Erythroblast (primary cell): ENCODE measurements at places on chromosomes 13 and 19.

DNA sequence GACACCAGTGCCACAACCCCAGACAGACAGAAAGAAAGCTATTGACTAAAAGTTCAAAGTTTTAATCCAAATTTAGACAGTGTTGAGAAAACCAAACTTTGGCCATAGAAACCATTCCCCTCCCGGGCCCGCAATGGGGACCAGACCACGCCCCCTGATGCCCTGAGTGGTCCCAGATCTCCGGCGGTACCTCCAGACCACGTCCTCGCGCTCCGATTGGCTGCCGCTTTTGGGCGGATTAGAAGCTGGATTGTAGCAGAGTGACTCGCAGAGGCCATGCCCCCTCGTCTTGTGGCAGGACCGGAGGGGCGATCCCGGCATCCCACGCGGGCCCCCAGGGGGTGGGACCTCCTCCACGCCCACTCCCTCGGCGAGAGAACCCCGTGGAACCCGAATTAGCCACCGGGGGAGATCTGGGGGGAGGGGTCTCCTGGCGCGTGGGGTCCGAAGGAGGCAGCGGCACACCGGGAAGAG, 797 bp upstream of the HSD17B14 start:
- DNase-seq = peak; percentile 90

GRCh38 chr13:29473166-29473565, 122.3 kb downstream of the SLC7A1 start:
- DNase-seq = no peak

DNA sequence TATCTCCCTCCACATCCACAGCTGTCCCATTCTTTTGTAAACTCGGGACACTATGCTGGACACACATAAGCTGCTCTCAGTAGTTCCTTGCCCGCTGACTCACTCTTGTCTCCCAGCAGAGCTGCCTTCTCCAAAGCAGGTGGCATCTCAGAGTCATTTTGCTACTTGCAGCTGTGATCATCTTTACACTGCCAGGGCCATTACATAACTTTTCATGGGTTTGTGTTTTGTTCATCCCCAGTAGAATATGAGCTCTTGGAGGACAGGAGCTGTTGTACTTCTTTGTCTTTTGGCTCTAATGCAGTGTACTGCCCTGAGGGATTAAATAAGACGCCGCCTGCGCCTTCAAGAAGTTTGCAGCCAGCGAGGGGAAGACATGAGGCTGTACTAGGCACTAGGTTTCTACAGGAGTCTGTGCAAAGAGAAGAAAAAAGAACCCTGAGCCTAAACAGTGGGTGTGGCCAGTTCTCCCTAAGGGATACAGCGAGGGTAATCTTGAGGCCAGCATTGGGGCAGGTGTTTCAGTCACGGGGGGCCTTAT, 40.8 kb upstream of the GPR183 start:
- no peak for DNase-seq

- DNase-seq = peak; percentile 34
These were observed 50.8 kb downstream of the ATP11A start for GRCh38 chr13:112740502-112741131.

DNA sequence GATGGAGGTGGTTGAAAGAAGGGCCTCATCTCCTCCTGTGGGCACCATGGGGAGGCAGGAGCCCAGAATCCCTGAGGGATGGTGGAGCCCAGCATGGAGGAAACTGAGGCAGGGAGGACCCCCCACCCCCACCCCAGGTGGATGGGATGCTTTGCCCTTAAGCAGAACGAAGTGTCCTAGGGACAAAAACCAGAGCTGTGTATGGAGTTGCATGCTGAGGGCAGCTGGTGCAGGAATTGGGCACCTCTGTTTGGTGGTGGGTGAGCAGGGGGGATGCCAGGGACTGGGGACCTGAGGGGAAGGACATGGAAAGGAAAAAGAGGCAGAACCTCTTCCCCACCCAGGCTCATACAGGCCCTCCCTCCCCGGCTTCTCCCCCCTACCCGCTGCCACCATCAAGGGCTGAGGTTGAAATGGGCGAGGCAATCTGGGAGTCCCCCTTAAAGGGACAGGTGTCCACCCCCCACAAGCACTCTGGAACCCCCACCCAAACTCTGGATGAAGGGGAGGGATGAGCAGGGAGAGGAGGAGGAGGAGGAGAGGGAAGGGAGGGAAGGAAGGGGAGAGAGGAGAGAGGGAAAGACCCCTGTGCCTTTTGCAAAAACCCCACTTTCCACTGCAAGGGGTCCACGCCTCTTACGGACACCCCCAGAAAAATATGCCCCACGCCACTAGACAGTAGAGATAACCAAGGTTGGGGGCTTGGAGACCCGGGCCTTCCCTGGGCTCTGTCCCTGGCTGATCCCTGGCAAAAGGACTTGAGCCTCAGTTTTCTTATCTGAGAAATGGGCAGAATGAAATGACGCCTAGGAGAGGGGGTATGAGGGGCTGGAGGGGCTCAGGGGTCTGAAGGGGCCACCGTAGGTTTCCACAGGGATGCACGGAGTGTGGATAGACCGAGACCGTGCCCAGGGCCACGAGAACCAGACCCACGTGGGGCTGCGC, 5.9 kb downstream of the ONECUT3 start:
- no peak for DNase-seq

GRCh38 chr13:113654175-113654560, 3.8 kb downstream of the ATP4B start:
- no peak for DNase-seq

GRCh38 chr13:46295491-46296114, 83.9 kb downstream of the LRRC63 start:
- DNase-seq = peak; percentile 66

DNA sequence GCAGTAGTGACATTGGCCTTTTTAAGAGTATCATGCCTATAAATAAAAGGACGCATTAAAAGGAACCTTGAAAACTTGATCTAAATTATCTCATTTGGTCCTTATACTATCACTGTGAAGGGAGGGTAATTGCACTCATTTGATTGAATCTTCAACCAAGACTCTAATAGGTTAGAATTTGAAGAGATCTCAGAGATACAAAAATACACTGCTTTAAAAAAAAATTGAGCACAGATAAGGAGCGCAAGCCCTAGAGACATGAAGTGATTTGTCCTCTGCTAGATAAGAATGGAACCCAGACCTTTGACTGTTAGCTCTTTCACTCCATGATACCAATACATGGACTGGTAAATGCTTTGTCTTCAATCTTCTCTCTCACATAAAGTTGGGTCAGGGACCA, 58.2 kb upstream of the RXFP2 start:
- DNase-seq = no peak

GRCh38 chr19:29389495-29389894, 136.3 kb upstream of the VSTM2B start:
- DNase-seq = no peak

- DNase-seq = no peak
These were observed 25.2 kb upstream of the IPO5 start for GRCh38 chr13:97928301-97928700.

- no peak for DNase-seq
These were observed 31.4 kb downstream of the PPP5C start for GRCh38 chr19:46378268-46378667.

GRCh38 chr13:30727491-30728355, 7.6 kb upstream of the ALOX5AP start:
- DNase-seq = no peak

DNA sequence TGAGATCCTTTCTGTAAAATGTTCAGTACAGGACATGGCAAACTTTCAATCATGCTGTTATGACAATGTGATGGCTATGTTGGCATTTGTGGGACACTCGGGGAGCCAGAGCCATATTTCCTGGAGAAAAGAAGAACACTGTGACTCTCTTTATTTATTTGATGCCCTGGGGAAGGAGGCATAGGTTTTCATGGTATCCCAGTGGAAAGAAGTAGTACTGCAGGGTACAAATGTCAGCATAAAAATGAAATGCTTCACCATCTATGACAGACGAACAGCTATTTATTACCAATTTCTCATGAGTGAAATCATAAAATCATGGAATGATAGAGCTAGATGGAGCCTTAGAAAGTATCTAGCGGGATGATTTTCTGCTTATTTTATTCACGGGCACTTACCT, 217.1 kb downstream of the COL4A1 start:
- no peak for DNase-seq

DNA sequence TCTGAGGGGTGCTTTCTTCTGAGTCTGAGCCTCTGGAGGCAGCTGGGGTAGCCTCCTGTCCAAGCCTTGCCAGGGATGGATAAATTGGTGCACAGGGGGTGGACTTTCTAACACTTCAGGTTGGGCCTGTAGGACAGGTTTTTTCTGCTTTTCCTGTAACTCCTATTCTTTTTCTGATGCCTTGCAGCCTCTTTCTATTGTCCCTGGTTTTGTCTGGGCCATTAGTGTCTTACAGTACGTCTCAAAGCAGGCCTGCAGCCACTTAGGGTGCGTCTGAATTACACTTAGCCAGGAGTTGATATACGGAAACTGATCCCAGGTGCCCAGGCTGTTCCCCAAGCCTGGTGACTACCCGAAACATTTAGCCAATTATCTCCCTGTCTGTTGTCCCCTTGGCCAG, 213.3 kb upstream of the HTR2A start:
- DNase-seq = no peak

- peak; percentile 24 for DNase-seq
These were observed 18.7 kb upstream of the SERP2 start for GRCh38 chr13:44354884-44355283.

DNA sequence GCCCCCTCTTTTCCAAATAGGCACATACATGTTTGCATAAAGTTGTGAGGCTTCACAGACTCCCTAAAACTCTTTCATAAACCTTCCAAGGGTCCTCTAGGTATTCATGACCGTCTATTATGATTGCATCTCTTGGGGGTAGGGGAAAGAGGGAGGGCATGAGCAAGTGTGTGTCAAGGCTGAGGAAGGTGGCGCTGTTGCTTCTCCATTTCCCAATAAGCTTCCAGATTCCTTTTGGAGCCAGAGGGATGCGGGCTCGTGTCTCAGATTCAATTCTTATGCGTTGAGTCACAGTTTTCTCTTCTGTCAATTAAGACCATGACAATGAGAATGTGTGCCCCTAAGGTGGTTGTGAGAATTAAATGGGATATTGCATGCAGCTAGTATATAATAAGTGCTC, 51.0 kb upstream of the CYP2A7 start:
- DNase-seq = no peak

GRCh38 chr19:48283908-48284307, 14.0 kb downstream of the ZNF114 start:
- DNase-seq = no peak

DNA sequence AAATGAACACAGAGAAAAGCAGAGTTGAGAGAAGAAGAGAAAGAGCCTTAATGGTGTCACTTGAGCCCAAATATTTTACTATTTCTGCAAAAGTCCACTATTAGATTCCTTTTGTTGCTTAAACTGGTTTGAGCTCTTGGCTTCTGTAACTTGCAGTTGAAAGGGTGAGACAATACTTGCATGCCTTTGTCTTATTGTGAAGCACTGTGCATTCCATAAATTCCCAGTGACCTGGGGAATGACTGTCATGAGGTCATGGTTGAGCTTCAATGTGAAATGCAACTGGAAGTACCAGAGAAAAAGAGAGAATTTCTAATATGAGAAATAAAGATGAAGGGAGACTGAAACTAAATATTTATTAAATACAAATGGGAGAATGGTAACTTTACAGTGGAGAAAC, 310.9 kb downstream of the TDRD3 start:
- no peak for DNase-seq

DNA sequence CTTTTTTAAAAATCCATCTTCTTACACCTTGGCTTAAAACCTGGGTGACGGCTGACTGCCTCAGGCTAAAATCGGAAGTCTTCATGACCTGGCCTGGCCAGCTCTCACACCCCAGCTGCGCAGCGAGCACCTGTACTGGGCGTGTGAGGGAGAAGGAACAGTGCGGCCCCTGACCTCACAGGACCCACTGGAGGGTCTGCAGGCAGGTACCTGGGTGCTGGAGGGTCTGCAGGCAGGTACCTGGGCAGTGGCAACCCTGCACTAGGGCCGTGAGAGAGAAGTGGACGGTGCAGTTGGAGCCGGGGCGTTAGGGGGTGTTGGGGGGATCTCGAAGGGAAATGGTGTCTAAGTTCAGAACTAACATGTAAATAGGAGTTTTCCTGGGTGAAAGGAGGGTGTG, 144.3 kb downstream of the STK24 start:
- DNase-seq = no peak

DNA sequence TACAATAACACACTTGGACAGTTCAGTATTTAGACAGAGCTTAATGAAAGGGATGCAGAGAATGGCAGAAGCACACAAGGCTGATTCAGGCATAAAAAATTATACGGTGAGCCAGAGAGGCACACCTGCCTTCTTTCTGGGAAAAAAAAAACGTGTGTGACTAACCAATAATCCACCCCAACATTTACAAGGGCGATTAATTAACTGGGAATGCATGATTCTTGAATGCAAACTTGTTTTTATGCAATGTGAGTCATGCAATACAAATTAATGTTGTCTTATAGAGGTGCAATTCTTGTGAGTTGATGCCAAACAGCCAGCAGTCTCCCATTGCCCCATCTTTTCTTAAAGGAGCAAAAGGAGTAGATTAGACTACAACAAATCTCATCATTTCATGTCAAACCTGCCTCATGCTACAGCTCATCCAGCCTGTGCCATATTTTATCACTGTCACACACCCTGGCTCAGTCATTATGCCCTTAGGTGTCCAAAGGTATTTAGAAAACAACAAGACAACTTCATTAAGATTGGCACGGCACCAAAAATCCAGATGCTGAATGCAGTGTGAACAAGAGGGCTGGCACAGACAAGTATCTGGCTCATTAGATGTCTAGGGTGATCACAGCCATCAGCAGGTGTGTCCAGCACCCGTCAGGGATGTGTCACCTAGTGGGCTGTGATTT, 721.1 kb downstream of the EFNB2 start:
- no peak for DNase-seq

- no peak for DNase-seq
These were observed 87.3 kb downstream of the COL4A2 start for GRCh38 chr13:110394371-110394841.

GRCh38 chr13:33490461-33491327, 205.1 kb upstream of the STARD13 start:
- no peak for DNase-seq

GRCh38 chr19:43551399-43552197, 18.6 kb downstream of the ZNF575 start:
- DNase-seq = no peak

DNA sequence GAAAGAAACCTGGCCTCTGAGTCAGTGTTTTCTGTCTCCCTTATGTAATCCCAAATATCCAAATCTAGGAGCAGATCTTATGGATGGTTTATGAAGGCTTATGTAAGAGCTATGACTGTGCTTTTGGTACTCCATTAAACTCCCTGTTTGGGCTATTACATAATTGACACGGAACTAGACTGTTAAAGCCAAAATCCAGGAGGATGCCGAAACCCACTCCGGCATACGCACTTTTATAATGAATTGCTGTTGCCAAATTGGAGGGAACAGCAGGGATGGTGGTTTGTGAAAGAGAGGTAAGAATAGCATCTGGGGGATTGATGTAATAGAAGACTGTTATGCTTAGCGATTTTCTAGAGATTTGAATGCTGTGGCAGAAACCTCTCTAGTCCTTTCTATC, 2.0 kb downstream of the MTUS2 start:
- DNase-seq = no peak

DNA sequence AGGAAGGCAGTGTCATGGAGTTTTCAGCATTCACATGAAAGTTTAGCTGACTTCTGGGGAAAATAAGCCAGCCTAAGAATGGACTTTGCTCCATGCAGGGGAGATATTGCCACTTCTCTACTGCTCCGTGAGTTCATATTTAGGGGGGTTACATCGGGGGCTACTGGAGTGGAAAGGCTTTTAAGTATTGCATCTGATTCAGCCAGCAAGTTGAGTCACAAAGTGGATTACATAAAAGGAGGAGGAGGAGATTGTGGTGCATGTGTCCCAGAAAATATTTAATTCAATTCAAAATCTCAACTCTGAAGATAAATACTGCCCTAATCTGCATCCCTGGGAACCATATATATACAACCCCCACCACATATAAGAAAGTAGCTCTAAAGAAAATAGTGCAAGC, 617.2 kb downstream of the DCT start:
- no peak for DNase-seq

- no peak for DNase-seq
These were observed 225.2 kb upstream of the TMTC4 start for GRCh38 chr13:100899720-100900316.
